ENCODE measurements at places on chromosomes 16 and 17.

DNA sequence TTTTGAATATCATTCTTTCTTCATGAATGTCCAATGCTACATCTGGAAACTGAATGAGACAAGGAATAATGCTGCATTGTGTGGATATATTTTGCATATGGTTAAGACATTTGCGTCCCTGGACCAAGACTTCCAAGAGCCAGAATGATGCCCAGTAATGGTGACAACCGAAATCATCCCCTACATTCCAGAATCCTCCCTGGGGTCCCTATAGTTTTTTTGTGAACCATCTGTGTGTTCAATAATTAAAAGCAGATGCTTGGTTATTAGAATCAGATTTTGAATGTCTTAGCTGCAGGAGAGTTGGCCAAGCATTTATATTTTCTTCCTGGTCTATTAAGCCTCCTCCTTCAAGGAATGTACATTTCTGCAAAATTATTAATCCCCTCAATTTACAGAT, 426.7 kb upstream of the CDH8 start:
- H3K4me3 ChIP-seq = no peak overlapping the region
- no peaks in the 10 kb centered on the region for H3K4me1 ChIP-seq
- H3K27me3 ChIP-seq = no peaks in the 10 kb centered on the region
- H3K27ac ChIP-seq = no peak overlapping the region
- ATAC-seq = no peak

- H3K27me3 ChIP-seq = no peaks in the 10 kb centered on the region
- ATAC-seq = no peak
- peaks cover 65% of the 10 kb centered on the region for H3K4me1 ChIP-seq
These were observed 30.6 kb downstream of the IL21R start for GRCh38 chr16:27432558-27432957.

DNA sequence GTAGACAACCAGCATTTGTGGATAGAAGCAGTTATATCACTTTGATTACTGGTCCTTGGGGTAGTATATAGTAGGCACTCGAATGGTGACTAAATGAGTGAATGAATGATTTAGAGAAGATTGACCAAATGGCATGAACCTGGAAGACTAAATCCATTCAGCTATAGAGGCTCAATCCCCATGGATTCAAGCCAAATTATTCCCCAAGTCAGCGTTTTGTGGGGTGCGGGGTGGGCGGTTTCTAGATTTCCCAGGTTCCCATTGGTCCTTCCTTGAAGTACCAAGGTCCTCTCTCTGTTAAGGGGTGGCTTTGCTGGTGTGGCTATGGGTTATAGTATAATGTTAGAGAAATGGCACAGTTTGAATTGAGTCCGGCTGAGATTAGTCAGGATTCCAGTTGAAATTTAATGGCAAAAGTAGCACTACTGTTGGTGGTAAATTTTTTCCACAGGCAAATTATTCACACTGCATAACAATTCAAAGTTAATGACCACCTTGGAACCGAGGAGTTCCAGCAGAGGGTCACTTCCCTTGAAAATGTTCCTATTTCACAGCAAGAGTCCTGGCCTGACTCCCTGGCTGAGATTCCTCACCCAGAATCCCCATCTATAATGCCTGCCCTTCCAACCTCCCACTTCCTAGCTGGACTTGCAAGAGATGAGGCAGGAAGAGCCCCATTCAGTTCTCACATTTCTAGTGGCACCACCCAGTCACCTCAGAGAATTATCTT, 27.7 kb downstream of the PCTP start:
- ATAC-seq = no peak
- H3K4me1 ChIP-seq = no peaks in the 10 kb centered on the region
- no peaks in the 10 kb centered on the region for H3K27me3 ChIP-seq
- H3K27ac ChIP-seq = no peak overlapping the region

- ATAC-seq = no peak
- H3K27ac ChIP-seq = peak overlapping the region; percentile 98
- H3K36me3 ChIP-seq = peaks cover 18% of the 10 kb centered on the region
These were observed 889 bp downstream of the MBTD1 start for GRCh38 chr17:51258756-51259563.

- peaks cover 47% of the 10 kb centered on the region for H3K4me1 ChIP-seq
- no peaks in the 10 kb centered on the region for H3K27me3 ChIP-seq
- peak overlapping the region; percentile 11 for H3K4me3 ChIP-seq
- peaks cover 7% of the 10 kb centered on the region for H3K36me3 ChIP-seq
These were observed 43.8 kb downstream of the PSME3IP1 start for GRCh38 chr16:57141822-57142631.

DNA sequence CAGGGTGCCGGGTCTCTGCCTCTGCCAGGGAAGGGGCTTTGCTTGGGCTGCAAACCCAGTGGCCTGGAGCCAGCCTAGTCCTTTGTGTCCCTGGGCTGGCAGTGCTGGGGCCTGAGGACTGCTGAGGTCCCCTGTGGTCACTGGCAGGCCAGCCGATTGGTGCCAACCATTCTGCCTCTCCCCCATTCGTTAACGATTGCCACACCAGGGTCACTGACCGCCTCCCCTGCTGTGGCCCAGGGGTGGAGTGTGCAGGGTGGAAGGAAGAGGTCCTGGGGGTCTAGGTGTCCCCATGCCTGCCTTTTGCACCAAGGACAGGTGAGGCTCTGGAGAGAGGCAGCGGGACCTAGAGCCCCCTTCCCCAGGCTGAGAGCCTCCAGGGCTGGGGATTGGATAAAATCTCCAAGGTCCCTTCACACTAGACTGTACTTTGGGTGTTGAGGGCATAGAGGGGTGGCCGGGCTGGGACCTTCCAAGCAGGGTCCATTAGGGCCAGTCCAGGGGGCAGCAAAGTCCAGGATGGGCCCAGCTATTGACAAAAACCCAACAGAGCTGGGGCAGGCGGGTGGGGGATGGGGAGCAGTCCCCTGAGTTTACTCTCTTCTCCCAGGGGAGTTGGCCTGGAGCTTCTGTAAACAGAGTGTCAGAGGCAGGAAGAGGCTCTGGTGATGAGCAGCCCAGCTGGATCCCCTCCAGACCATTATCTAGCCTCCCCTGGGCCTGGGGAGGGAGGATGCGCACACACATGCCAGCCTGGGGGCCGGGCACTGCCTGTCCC, 1.1 kb downstream of the VASN start:
- ATAC-seq = peak; percentile 62
- peaks cover 47% of the 10 kb centered on the region for H3K4me1 ChIP-seq
- peaks cover 11% of the 10 kb centered on the region for H3K36me3 ChIP-seq

All from stimulated activated memory B cell treated with anti-CD40 and anti-IgM and Interleukin-4, amounts not matched to agents 10 μg/mL and 1 μg/mL and 100 μg/mL, for 72 hours (primary cell).